Posterior cingulate gyrus (tissue), 11 donors: ENCODE measurements at places on chromosomes 7 and 10.
A peak's percentile ranks its signal among the peaks of the same experiment; 100 is the strongest.

GRCh38 chr7:77687747-77688144 lies 8.5 kb upstream of the RSBN1L start:
- DNase-seq = no peak

GRCh38 chr10:24115403-24115802 lies 93.5 kb upstream of the KIAA1217 start:
- no peak for DNase-seq

DNA sequence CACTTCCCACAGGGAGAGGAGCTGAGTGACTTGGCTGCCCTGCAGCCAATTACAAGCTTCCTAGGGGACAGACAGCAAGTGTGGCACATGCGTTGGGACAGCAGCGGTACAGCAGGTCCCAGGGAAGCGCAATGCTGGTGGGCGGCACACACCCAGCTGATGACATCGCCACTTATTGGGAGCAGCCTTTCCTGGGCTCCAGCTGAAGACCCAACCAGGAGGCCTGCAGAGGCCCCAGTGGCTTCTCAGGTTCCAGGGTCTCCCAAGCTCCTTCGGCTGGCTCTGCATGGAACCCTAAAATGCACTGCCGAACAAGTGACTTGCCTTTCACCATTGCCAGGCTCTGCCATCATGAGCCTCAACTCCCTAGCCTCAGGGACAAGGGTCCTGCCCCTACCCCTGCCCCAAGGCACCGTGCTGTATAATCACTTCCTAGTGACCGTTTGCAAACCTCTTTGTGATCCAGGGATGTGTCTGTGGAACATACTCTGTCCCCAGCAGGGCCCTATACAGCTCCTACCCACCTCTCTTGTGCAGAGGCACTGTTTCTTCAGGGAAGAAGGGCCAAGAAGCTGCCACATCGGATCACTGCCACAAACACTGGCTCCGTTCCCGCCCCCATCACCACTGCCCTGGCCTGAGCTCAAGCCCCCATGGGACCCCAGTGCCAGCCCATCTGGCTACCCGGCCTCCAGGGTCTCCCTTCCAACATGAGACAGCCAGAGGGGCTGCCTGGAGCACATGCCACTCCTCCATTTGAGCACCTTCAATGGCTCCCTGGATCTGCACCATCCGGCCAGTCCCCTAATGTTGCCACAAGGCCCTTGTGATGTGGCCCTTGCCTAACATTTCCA lies 19.3 kb upstream of the SLIT1 start:
- no peak for DNase-seq

DNA sequence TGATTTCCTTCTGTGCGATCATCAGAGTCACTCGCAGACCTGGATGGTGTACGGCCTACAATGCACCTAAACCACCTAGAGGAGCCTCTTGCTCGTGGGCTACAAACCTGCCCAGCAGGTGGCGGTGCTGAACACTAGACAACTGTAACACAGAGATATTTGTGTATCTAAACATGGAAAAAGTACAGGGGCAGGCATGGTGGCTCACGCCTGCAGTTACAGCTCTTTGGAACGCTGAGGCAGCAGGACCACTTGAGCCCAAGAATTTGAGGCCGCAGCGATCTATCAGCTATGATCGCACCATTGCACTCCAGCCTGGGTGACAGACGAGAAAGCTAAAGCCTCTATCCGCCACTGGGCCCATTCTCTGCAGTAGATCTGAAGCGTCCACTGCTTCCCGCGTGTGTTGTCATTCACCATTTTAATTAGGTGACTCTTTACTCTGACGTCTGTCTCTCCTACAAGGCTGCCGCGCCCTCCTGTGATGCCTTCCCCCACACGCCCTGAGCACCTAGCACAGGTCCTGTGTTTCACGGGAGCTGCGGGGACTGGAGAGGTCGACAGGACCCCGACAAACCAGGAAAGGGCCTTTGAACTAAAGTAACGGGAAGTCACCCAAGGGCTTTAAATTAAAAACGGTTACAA lies 774 bp downstream of the TUBGCP2 start:
- peak; percentile 87 for DNase-seq

- DNase-seq = no peak
These were observed 890.6 kb downstream of the DNAJB9 start for GRCh38 chr7:109460296-109460695.

DNA sequence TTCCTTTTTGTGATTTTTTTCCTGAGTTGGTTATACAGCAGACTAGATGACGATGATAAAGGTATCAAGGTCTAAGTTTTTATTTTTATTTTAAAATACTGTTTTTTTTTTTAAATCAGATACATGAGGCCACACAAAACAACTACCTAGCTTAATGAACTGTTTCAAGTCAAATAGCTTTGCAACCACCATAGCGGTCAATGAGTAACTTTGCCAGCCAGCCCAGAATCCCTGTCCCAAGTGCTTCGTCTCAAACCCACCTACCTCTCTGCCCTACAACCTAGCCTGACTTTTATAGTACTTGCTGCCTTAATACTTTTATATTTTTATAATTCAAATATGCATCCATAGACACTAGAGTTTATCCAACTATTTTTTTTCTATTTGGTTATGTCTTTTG lies 676.5 kb downstream of the NRG3 start:
- no peak for DNase-seq

GRCh38 chr10:37976880-37977203 lies 395 bp upstream of the ZNF25 start:
- no peak for DNase-seq

DNA sequence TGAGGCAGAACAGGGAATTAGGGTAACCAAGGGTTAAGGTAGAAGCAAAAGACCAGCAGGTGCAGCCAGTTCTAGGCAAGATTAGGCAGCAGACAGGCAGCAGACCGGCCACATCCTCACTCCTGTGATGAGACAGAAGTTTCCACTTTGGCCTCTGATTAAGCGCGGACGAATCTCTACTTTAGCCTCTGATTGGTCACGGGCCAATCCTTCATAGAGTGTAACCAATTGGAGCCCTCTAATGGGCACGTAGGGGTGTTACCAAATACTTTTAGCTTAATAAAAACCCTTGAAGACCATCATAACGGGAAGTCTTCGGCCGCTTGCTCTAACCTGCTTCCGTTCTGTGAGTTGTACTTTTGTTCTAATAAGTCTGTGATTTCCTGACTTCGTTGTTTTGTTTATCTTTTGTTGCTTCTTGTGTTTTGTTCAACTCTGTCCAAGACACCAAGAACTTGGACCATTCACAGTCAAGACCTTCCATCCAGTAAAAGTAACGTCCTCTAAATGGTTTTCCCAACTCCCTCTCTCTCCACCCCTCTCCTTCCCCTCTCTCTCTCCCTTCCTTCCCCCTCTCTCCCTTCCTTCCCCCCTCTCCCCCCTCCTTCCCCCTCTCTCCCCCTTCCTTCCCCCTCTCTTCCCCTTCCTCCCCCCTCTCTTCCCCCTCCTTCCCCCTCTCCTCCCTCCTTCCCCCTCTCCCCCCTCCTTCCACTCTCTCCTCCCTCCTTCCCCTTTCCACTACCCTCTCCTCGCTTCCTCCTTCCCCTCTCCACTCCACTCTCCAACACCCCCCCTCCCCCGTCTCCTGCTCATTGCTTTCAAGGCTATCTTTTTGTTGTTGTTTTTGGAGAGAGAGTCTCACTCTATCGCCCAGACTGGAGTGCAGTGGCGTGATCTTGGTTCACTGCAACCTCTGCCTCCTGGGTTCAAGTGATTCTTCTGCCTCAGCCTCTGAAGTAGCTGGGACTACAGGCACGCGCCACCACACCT lies 13.2 kb upstream of the MALSU1 start:
- DNase-seq = no peak

GRCh38 chr10:88946200-88946599 lies 6.4 kb downstream of the ACTA2 start:
- no peak for DNase-seq

DNA sequence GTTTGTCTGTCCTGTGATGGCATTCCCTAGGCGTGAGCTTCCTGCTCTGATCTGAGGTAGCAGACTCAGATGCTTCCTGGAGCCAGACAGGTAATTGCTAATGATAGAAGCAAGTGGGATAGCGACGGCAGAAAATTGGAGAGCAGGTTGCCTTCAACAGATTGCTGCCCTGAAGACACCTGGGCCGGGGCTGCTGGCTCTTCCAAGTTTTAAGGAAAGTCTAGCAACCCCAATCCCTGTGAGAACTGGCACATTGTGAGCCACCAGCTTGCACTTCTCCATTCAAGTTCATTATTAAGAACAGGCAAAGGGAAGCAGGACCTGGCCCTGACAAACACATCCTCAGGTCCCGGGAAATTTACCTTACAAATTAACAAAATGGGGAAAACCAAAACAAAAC lies 50.8 kb downstream of the ITPRID1 start:
- DNase-seq = no peak

DNA sequence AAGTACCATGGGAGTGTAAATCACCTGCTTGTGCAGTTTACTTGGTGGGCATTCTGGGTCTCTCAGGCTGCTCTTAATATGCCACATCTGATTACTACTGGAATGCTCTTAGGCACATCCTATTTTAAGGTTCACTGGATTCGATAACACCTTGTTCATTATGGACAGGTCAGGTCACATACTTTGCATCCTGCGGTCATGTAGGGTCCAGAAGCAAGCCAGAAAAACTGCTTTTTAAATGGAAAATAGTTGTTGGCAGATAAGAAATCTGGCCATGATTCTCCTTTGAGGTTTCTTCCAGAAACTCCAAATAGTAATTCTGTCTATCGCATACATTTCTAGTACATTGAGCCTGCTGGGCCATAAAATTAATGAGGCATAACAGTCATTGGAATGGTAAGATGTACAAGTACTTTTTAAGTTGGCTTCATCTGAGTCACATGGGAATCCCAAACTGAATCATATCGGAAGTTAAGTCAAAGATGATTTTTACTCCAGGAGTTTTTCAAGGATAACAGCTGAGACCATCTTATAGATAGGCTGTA lies 371.9 kb downstream of the LRRTM3 start:
- no peak for DNase-seq

- no peak for DNase-seq
These were observed 387.3 kb downstream of the TNS3 start for GRCh38 chr7:47194516-47195057.

GRCh38 chr7:130838738-130839137 lies 104.7 kb upstream of the KLF14 start:
- no peak for DNase-seq

GRCh38 chr7:22945584-22945983 lies 68.3 kb downstream of the HYCC1 start:
- no peak for DNase-seq

DNA sequence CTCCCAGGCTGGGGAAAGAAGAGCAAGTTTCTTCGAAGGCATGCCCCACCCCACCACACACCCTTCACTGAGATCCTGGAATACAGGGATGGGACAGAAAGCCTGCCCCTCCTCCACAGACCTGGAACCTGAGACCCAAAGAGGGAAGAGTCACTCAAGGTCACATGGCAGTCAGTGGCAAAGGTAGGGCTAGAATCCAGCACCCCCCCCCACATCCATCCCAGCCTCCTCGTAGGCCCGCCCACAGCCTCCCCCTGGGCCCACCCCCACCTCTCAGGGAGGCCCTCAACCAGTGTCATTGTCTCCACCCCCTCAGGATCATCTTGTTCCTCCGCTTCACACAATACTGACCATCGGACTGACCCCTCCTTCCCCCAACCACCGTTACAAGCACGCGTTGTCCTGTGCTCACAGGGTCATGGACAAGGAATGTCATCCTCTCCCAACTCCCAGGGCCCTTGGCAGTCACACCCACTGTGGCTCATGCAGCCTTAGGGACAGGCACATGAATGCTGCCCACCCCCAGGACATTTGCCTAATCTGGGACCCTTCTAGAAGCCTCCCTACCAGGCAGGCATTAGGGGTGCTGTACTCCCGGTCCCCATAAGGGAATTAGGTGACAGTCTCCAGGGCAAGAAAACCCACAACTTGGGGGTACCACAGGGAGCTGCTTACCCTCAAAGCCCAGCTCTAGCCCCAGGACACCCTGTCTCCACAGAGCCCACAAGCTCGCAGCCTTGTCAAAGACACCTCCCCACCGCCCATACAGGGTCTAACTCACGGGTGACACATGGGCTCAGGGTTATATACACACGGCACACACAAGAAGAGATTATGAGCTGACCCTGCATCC lies 1.4 kb downstream of the KCNH2 start:
- no peak for DNase-seq

DNA sequence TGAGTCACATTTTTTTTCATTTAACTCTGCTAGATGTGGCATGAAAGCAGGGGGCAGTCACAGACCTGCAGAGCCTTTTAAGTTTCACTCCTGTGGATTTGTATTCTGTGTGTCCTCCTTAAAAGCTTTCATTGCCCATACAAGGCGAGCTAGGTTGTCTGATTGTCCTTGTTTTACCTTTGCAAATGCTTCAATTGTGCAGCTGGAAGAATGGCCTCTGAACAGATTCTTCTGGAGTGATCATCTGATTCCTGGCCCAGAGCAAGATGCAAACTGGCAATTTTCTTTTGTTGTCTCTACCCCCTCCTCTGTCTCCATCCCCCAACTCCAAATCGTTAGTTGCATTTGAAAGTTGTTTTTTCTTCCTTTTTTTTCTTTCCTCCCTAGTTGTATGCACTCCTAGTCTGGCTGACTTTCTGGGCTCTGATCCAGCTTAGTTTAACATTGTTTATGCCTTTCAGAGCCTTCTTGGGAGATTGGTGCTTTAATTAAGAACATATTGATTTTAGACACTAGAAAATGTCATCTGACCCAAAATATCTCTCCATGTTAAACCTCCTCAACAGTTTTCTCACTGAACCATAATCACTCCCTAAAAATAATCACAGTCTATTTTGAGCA lies 150.2 kb downstream of the REEP3 start:
- DNase-seq = no peak

DNA sequence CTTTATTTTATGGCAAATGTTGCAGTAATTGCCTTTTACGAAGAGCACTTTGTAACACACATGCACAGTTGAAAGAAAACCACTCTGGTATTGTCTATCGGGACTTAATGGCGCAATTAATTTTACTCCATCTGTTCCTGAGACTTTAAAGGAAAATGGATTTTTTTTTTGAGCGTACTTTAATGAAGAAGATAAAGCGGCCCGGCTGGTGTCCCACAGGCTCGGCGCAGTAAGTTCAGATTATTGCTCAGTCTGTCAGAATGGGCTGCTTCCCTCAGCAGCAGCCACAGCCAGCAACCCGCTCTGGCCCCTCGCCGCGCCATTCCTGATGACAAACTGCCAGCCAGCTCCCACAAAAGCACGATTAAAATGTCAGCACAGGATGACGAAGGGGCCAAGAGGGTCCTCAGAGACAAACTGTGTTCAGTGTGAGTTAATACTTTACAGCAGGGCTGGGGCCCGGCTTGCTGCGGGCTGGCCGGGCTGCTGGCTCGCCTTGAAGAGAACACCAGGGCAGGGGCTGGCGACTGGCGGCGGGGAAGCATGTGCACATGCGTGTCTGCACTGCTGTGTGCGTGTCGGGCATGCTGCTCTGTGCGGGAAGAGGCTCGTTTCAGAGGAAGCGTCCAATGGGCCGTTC lies 501.0 kb upstream of the GALNT17 start:
- DNase-seq = no peak
